ENCODE measurements at places on chromosomes 13 and 19.
A peak's percentile ranks its signal among the peaks of the same experiment; 100 is the strongest.

- no peak for DNase-seq
Measured at GRCh38 chr19:7552781-7553180, 17.3 kb downstream of the PNPLA6 start.

DNA sequence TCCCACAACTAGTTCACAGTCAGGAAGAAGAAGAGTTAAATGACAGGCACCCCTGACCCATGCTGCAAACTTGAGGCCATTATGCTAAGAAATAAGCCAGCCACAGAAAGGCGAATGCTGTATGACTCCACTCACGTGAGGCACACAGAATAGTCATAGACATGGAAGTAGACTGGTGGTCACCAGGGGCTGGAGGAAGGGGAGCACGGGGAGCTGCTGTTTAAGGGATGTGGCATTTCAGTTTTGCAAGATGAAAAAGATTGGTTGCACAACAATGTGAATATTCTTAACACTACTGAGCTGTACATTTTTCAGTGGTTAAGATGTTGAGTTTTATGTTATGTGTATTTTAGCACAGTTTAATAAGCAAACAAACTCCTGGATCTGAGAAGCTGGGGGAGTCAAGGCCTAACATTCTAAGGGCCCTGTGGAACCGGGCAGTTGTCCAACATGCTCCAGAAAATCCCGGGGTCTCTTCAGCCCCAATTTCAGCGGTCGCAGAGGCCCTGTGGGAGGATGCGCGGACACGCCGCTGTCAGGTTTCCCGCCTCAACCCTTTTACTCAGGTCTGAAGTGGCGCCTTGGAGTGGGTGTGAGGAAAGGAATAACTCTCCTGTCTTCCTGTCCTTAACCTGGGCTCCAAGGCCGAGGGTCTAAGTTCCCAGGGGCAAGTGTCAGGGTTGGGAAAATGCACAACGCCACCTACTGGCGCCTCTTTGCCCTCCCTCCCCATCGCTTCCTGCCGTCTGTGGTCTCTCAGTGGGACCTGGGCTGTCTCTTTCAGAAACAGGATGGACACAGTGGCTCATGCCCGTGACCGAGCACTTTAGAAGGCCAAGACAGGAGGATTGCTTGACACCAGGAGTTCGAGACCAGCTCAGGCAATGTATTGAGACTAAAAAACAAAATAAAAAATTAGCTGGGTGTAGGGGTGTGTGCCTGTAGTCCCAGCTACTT, 4.4 kb upstream of the TMEM272 start:
- DNase-seq, result no peak

DNA sequence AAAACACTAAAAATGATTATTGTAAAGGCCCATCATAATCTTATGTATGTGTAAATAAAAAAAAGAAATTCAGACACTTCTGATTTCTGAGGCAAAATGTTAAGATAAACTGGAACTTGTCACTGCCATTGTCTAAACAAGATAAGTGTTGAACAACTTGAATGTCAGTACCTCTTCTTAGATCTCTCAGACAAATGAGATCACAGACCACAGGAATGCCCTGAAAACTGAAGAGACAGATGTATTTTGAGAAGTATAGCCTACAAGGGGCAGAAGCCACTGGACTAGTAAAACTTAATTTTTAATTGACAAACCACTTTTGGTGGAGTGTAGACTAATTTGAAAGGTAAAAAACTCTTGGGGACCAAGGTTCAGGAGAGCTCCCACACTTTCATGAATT, 375.5 kb upstream of the SLITRK5 start:
- peak; percentile 12 for DNase-seq

GRCh38 chr19:39303373-39304184, 7.4 kb downstream of the IFNL1 start:
- no peak for DNase-seq

GRCh38 chr13:44840131-44840530, 149.1 kb downstream of the NUFIP1 start:
- no peak for DNase-seq

GRCh38 chr13:94825507-94825906, 113.2 kb upstream of the SOX21 start:
- DNase-seq, result no peak

DNA sequence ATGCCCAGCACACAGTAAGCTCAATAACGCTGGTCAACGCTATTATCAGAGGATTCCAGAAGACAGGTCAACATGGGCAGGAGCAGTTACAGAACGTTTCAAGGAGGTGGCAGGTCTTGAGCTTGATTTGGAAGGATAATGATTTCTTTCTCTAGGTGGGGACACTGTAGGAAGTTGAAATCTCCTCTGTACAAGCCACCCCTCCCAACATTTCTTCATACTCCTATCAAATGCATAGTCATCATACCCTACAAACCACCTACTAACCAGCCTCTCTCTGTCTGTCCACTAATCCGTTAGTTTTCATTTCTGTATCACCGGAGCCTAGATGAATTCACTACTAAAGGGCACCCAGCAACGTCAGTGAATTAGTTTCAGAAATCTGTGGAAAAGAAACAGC, 1.3 kb downstream of the ATP7B start:
- DNase-seq, result no peak

GRCh38 chr19:21694171-21694906, 73.0 kb downstream of the ZNF100 start:
- DNase-seq, result no peak

DNA sequence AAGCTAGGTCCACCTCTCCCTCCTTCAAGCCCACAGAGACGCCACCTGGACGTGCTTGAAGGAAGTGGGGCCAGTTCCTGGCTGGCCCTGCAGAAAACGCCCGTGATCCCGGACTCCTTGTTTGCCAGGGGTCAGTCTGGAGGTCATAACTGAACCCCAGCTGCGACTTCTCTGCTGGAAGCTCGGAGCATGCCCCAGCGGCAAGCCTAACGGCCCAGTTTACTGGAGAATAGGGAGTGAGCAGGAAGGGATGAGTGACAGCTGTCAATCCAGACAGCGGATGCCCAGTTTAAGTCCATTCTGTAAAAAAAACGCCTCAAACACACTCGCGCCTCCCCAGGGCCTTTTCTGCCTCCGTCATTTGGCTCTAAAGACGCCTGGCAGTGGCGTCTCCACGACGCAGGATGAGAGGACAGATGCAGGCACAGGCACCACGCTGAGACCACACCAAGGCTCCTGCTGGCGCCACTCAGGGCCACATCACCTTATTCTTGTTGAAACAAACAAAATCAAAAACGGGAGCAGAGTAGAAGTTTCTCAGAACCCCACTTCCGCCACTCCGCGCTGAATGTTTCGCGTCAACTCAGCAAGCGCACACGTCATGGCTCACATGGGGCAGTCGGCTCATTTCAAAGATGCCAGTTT, 57.6 kb downstream of the RASA3 start:
- no peak for DNase-seq

GRCh38 chr19:12913851-12914690, 5.0 kb downstream of the SYCE2 start:
- peak; percentile 76 for DNase-seq

- DNase-seq, result no peak
Measured at GRCh38 chr13:45481688-45482087, 16.9 kb downstream of the COG3 start.

- no peak for DNase-seq
Measured at GRCh38 chr13:105655046-105655445, 880.4 kb downstream of the EFNB2 start.

- no peak for DNase-seq
Measured at GRCh38 chr19:18987456-18987855, 45.9 kb downstream of the SUGP2 start.

DNA sequence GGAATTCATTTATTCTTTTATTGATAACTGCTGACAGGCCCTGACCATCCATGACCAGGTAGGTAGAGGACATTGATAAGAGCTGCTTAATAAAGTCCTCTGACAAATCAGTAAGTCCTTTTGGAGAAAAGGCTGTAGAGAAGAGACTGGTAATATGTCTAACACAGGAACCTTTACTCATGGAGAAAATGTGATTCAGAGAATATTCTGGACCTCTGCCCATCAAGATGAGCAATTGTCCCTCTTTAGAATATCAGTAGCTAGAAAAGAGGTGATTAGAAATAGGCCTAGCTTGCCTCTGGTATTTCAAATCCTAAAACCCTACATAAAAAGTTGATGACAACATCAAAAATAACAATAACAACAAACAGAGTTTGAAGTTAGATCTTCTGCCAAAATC, 642.3 kb downstream of the TBC1D4 start:
- no peak for DNase-seq

DNA sequence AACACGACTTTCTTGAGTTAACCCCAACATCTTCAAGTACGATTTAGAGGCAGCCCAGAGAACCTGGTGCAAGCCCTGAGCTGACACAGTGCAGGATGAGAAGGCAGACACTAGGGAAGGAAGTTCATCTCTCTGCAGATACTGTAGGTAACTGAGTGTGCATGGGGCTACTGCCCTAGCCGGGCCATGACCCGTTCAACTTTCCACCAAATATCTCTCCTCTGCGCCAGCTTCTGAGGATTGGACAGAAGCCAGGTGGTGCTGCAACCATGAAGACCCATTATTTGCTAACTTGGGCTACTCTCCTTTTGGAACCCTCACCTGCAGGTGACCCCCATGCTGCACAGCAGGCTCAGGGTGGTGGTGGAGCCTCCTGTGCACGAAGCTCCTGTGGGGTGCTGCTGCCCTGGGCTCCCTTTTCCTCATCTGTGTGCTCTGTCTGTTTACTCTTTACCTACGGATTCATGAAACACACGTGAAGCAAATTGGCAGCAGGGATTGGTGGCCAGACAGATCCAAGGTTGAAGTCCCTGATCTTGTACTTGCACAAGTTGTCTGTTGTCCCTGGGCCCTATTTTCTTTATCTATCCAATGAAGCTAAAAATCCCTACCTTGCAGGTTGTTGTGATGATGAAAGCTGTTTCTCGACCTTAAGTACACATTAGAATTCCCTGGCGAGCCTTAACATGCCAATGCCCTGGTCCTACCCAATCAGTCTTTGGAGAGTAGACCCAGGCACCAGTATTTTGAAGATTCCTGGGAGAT, 227.8 kb downstream of the LACC1 start:
- no peak for DNase-seq

DNA sequence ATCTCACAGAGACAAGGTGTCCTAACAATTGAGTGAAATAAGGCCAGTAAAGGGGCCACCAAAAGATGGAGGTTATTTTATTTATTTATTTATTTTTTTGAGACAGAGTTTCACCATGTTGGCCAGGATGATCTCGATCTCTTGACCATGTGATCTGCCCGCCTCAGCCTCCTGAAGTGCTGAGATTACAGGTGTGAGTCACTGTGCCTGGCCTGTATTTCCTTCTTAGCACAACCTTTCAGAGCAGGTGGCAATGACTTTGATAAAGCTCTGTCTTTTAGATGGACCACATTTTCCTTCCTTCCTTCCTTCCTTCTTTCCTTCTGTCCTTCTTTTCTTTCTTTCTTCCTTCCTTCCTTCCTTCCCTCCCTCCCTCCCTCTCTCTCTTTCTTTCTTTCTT, 11.0 kb upstream of the DOCK6 start:
- DNase-seq, result no peak

- DNase-seq, result peak; percentile 84
Measured at GRCh38 chr19:41353466-41354342, at the start of gene TGFB1. TGFB1 (minus strand) TSS chr19:41353922; CDS start chr19:41353044, 878 bp downstream.

DNA sequence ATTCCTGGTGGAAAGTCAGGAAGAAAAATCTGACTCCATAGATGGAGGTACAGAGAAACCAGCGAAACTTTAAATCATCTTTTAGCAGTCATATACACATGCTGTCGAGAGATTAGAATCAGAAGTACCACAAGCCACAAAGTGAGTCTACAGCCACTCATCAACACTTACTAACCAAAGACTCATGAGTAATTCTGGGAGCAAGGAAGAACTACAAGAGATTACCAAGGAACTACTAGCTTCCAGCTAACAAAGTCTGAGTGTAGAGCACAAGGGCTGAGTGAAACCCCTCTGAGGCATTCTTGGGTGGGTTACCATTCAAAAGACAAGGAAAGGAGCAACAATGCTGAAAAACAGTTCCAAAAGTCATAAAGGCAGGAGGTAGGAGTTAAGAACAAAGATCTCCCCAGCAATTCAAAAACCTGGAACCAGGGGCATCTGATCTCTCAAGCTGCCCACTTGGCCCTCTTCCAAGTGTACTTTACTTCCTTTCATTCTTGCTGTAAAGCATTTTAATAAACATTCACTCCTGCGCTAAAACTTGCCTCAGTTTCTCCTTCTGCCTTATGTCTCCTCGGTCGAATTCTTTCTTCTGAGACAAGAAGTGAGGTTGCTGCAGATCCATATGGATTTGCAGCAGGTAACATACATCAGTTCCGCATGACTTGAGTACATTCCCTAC, 13.0 kb downstream of the RBM26 start:
- DNase-seq, result no peak

GRCh38 chr19:20923077-20923871, at the start of gene ZNF85:
ZNF85 (plus strand) TSS chr19:20923251; CDS start chr19:20923401, 150 bp downstream.
- peak; percentile 79 for DNase-seq

- no peak for DNase-seq
Measured at GRCh38 chr13:34017231-34017630, 199.3 kb downstream of the RFC3 start.

GRCh38 chr13:106494506-106494905, 41.0 kb downstream of the EFNB2 start:
- no peak for DNase-seq

DNA sequence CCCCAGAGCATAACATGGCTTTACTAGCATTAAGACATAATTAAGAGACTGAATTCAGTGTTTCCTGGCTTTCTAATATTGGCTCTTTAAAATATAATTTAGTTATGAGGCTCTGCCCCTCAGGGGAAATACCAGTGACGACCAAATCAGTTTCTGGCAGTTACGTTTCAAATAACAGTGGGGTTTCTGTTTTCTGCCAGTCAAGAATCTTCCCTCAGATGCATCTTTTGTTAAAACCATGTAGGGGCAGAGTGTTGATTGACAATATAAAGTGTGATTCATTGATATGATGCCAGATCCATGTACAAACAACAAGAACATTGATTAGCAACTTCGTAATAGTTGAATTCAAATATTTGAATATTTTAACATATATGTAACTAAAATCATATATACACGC, 1169.7 kb downstream of the DIAPH3 start:
- no peak for DNase-seq

DNA sequence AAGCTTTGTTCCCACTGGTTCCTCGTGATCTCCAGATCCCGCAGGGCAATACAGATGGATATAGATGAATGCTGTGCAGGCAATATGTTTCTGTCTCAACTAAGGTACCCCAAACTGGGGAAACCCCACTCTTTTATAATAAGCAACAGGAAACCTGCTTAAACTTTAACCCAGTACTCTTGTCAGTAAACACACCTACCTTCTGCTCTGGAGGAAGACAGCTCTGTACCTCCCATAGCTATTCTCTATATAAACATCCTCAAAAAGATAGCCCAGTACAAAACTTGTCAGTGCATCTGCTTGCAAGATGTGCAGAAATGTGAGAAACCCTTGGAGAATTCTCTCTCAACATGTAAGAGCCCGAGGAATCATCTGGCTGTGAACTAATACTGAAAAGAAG, 583.6 kb downstream of the OLFM4 start:
- no peak for DNase-seq
